CMK (cell line): ENCODE measurements at places on chromosomes 3 and 15.

- no peak for DNase-seq
Observed at GRCh38 chr3:74832925-74833324, 218.5 kb upstream of the CNTN3 start.

DNA sequence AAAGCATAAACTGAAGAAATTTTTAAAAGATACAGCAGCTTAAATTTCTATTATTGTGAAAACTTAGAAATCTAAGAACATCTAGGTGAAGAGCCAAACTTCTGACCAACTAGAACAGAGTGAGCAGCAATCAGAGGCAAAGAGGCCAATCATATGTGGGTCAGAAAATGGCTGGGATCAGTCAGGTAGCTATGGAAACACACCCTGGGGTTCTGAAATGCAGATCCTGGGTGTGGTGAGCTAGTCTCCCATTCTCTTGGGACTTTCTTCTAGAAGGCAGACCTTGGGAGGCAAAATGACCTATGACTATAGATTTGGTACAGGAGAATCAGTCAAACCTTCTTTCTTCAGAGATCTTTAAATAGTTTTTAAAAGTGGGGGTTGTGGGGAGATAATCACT lies 385.8 kb downstream of the TBC1D5 start:
- DNase-seq: no peak

DNA sequence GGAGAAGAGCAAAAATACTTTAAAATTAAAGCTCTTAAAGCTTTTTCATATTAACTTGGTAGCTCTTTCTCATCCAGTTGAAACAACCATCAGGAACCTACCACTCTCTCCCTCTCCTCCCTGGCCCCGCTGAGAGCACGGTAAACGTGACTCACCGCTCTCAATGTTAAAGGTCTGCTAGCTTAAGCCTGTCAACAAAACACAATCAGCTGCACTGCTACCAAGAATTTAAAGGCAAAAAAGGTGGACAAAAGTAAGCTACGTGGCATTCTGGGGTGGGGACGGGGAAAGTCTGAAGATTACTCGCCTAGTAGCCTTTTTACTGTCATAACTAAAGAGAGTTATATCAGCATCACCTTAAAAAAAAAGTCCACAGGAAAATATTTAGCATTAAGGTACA lies 8.4 kb upstream of the GP5 start:
- no peak for DNase-seq

DNA sequence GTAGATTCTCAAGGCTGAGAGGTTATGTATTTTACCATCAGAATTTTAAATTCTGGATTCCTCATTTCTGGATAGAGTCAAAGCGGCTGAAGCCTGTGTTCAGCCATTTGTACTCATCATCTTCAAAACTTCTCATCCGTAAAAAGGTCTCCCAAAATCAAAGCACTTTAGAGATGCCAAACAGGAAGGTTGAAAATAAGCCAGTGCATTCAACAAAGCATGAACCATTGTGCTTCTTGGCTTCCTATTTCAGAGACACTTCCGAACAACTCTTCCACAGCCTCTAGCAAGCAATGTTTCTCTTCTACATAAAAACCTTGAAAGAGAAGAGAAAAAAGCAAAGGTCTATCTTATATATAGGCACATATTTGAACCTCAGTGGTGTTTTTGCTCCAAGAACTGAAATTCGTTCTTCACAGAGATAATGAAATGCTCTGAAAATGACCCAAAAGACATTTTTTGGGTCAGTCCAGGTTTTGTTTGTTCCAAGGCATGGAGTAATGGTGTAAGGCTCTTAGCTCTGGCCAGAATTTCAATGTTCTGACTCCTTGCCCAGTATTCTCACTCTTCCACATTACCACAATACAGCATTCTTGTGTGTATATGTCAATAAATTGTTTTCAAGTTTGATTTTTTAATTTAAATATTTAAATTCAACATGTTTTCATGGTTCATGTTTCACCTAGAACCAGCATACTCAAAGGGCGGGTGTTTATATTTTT lies 163.1 kb downstream of the STAC start:
- DNase-seq: no peak

GRCh38 chr15:74630284-74631086 lies 14.8 kb downstream of the CLK3 start:
- no peak for DNase-seq

DNA sequence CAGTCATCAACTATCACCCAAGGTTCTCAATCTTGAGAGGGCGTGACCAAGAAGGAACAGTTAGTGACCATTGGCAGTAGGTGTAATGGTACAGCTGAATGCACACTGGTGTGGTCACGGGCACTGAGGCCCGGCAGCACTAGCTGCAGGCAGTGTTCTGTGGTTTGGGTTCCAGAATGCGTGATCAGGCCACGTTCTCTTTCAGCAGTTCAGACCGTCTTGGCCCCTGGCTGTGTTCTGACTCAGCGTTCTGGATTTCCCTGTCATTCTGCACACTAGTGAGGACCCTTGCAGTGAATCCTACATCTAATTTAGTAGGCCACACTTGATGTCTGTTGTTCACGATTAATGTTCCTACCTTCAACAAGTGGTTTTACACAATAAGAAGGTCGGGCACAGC lies 220.5 kb upstream of the SLCO3A1 start:
- DNase-seq: no peak

DNA sequence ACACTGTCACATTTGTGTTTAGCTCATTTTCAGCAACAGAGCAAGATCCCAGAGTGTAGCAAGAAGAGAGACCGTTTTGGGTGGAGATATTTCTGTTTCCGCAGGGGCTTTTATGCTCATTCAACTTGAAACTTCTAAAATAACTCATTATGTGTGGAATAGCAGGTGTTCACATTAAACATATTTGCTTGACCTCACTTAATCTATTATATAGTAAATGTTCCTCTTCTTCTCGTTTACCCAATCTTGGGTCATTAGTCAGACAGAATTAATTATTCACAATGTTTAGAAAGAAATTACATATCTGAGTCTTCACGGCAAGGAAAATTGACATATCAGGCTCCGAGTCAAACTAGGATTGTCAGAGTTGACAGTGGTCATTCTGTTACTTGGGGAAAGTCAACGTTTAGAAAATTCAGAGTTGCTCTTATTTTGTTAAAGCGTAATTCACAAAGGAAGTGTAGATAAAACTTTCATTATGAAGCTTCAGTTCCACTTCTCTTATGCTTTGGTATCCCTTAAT lies 222.9 kb downstream of the TPRG1 start:
- no peak for DNase-seq

GRCh38 chr3:100710261-100710968 lies 1.1 kb downstream of the TFG start:
- no peak for DNase-seq

DNA sequence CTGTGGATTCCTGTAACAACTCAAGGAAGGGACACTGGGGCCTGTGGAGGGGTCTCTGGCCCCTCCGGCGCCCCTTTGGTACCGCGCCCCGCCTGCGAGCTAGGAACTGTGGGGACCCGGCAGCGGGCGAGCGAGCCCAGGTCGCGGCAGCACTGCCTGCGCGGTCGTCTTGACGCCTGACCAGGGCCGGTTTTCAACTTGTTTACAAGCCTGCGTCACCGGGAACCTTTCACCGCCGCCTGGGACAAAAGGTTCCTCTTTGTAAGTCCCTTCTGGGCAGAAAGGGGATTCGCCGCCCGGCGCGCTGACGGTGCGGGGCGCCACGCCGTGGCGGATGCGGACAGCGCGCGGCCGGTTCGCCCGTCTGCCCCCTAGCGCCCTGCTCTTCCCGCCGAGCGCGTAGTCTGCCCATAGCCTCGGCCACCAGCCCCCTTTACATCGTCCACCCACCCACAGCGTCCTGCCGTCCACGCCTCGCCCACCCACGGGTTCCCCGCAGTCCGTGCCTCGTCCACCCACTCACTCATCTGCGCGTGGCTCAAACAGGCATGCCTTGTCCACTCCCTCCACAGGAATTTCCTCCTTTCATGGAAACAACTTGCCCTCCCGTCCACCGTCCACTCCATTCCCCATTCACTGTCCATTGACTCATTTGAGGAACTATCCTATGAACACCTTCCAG lies 5.5 kb upstream of the CFAP100 start:
- peak; percentile 36 for DNase-seq

DNA sequence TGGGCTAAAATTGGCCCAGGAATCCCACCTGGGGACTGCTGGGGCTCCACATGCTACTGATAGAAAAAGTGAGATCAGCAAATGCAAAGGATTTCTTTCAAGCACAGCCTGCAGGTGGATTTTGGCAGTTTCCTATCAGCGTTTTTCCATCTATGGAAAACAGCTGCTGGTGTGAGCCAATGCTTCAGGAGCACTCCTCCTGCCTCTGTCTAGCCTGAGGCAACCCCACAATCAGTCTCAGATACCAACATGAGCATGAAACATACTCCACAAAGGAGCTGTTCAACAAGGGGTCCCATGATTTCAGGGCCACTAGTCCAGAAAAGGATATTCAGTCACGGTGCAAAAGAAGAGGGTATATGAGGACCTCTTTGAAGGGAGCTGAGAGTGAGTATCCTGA lies 311.5 kb upstream of the THBS1 start:
- DNase-seq: no peak

DNA sequence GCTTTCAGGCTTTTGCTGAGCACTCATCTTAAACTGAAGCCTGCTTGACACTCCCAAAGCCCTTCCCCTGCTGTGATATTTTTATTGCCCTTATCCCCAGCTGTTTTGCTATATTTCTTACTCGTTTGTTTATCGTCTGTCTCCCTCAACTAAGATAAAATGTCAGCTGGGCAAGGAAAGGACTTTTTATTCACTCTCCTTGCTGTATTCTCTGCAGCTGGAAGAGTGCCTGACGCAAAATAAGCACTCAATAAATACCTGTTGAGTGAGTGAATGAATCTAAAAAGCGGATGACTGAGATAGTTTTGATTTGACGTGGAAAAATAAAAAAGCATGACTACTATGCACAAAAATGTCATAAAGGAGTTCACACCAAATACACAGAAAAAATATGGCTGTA lies 84.8 kb upstream of the POMGNT2 start:
- DNase-seq: no peak

DNA sequence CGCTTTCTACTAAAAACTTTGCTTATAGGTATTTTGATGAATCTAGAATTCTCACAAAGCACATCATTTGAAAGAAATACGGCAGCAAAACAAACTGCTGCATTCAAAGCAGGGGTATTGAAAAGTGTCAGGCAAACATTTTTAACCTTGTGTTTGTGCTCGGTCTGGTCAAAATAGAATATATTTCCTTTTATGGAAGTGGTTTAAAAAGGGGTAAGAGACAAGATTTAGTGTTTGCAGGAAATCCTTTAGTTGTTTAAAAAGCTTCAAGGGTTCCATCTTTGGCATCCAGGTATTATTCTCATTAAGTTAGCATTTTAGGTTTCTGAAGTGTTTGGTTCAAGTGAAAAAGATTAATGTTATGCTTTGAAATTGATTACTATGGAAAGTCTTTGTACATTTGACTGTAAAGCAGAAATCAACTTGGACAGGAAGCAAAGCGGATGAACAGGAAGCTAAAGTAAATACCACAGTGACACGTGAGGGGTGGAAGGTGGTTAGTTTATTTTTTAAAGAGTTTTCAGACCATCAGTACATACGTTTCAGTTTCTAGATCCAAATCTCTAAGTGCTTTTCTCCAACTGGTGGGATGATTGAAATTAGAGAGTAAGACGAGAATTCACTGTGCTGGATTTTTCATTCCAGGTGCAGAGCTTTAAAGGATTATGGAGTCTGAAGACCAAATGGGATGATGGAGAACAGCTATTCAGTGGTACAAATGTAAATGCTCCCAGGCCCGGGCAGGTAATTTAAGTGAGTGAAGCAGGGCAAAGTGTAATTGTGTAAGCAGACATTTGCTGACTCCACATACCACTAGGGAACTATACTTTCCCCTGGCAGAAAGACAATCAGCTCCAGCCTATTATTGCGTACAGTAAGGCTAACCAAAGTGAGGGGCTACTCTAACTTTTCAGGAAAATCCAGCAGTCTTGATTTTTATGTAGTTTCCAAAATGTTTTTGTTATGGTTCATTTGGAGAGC lies 341.8 kb upstream of the TBL1XR1 start:
- no peak for DNase-seq

DNA sequence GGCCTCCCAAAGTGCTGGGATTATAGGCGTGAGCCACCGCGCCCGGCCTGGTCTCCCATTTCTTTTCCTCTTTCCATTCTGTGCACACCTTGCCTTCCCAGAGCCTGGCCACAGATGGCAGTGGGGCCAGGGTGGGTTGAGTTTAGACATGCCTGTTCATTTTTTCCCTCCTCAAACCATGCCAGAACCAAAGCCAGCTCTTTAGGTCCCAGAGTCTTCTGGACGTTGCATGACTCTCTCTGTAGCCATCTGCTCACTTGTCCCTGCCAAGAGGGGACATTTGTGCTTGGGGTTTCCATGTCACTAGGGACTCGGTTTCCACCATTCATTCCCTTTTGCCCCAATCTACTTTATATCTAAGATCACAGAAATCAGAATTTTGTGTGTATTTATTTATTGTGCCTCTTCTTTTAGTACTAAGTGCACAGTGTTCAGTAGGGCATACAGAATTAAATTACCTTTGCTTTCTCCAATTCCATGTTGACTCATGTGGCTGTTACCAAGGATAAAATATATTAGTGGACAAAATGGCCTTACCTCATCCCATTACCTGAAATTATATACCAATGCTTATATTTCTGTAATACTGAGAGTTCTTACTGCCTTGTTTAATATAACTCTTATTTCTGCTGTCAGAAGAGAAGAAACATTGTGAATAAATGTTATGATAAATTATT lies 49.6 kb downstream of the USP13 start:
- DNase-seq: no peak

DNA sequence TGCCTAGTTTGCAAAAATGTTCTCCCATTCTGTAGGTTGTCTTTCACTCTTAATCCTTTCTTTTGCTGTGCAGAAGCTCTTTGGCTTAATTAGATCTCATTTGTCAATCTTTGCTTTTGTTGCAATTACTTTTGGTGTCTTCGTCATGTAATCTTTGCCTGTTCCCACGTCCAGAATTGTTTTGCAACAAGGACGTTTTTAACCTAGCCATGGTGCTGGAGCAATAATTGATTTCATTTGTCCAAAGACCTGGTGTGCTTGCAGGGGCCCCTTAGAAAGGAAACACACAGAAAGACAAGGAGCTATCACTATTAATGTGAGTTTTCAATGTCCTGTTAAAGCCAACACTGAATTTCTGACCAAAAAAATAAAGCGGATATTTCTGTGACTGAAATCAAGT lies 89.1 kb upstream of the GALNT15 start:
- no peak for DNase-seq

GRCh38 chr3:14391033-14391432 lies 11.4 kb upstream of the SLC6A6 start:
- DNase-seq: no peak

GRCh38 chr15:64105113-64105704 lies 9.4 kb downstream of the SNX1 start:
- no peak for DNase-seq

- no peak for DNase-seq
Observed at GRCh38 chr3:17258823-17259436, 374.2 kb downstream of the PLCL2 start.

DNA sequence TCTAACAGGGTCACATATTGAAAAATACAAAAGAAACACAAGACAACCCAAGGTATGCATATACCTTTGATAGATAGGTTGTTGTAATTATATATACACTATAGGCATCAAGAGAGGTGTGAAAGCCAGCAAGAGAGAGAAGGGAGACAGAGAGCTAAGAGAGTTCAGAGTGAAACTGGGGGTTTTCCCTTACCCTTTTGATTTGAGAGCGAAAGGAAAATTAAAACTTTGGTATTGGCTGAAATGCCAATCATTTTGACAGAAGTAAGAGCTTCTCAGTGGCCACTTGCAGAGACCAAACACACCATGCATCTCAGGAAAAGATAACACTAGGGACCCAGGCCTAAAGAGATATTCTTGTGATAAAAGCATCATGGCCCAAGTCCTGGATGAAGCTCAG lies 183.6 kb downstream of the SHOX2 start:
- no peak for DNase-seq
